ENCODE measurements at places on chromosomes 1 and 21.

DNA sequence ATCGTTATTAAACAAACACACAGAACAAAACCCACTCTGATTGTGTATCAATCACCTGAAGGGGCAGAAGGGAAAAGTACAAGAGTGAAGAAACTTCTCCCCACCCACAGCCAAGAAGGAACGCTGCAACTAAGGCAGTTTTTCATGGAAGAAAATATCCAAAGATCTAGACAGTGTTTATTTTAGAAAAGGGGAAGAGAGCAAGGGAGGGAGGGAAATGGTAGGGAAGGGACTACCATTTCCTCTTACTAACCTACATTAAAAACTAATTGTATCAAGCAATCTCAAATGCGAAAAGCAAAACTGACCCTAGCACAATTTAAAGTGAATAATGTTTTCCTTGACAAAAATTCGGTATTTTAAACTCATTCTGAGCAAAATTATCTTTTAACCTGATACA, 3.5 kb downstream of the NRIP1 start:
- DNase-seq: no peak

DNA sequence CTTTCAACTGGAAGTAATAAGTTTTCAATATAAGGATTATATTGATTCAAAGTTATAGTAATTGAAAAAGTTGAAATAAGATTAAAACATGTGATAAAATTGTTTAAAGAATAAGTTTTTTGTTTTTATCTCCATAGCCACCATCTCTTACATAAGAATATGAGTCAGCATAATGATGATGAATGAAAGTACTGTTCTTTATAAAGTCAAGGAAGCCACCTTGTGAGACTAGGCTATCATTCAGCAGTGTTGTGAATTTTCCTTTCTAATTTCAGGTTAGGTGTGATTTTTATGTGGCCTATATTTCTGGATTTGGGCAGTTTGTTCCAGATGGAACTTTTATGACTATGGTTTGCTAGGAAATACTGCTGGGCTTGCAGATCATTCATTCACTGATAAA, 22.4 kb upstream of the ASB17 start:
- no peak for DNase-seq

DNA sequence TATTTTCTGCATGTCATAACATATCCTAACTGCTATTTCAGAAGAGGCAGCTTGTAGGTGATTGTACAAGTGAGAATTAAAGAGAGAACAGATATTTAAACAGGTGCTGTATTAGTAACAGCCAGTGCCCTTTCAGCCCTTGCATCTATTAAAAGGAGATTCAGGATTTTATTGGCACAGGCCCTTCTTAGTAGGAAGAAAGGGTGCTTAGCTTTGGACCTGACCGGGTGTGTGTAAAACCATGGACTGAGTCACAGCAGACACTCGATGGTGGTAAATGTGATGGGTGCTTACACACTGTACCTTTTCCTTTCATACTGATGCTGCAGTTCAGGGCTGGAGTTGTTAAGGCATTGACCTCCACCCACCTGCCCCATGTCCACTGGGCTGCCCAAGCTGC, 12.7 kb upstream of the CD101 start:
- DNase-seq: no peak

DNA sequence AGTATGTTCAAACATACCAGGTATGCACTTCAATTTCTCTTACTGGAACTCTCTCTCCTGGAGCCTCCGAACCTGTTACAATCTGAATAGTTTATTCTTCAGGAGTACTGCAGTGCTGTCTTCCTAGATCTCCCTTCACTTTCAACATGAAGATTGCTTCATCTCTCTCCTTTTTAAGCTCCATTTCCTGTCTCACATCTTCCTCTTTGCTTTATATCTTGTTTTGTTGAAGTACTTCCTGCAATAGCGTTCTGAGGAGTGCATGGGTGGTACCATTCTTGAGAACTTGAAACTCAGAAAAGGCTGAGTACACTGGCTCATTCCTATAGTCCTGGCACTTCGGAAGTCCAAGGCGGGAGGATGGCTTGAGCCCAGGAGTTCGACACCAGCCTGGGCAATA, 15.7 kb upstream of the C1orf146 start:
- no peak for DNase-seq

- no peak for DNase-seq
These were observed 380.0 kb upstream of the ADGRL2 start for GRCh38 chr1:81420760-81421159.
